ENCODE measurements at places on chromosomes 3 and 15.

GRCh38 chr3:105274958-105275357 is 91.8 kb upstream of the ALCAM start:
- DNase-seq, result no peak

GRCh38 chr3:155252535-155252934 is 40.9 kb downstream of the STRIT1 start:
- DNase-seq, result no peak

- no peak for DNase-seq
These were observed 235.6 kb upstream of the LRTM1 start for GRCh38 chr3:55163421-55163820.

GRCh38 chr3:11146773-11147660 is 7.3 kb upstream of the HRH1 start:
- no peak for DNase-seq

GRCh38 chr3:71067977-71068654 is 515.4 kb downstream of the FOXP1 start:
- no peak for DNase-seq

DNA sequence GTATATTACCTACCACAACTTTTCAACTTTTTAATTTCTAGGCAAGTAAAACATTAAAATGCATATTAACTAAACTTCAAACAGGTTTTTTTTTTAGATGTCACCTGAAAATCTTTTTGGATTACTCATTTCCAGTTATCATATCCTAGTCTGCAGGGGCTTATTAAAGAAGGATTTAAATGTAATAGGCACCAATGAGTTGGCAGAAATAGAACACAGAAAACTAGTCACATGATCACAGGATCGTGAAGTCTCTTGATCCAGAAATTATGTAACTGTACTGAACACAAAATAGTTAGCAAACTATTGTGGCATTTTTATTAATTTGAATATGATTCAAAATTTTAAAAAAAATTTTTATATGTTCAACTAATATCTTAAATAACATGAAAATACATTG is 654.4 kb upstream of the NAALADL2 start:
- DNase-seq, result no peak

GRCh38 chr3:178072391-178073305 is 463.6 kb upstream of the KCNMB2 start:
- no peak for DNase-seq
